ENCODE measurements at places on chromosomes 5 and 9. TPM values are rescaled to one million over a fixed set of nuclear protein-coding genes. Genes with fewer than 3 reads are reported as not detected.

GRCh38 chr5:113282472-113282871, 152.3 kb downstream of the TSSK1B start:
- no peak for DNase-seq

DNA sequence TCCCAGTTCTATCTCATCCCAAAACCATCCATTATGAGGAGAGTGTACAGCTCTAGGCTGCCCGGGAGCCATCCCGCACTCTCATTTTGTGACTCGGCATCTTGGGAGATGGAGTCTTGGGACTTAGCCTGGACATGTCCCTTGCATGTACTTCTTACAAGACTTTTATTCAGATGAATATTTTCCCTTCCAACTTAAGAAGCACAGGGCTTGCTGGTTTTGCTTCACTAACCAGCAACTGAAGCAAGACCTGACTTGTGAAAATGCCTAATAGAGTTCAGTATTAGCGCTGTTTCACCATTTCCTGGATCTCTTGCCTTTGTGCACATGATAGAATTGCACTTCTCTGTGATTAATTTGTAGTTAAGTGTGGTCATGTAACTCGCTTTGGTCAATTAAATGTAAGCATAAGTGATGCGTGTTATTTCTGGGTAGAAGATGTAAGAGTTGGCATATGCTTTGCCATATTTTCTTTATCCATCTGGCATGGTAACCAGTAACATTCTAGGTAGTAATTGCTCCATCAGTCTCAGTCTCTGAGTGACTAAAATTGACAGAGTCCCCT, 55.8 kb downstream of the PDCD1LG2 start:
- no peak for DNase-seq

GRCh38 chr9:114433086-114433485, 45.3 kb upstream of the AKNA start:
- DNase-seq, result no peak

DNA sequence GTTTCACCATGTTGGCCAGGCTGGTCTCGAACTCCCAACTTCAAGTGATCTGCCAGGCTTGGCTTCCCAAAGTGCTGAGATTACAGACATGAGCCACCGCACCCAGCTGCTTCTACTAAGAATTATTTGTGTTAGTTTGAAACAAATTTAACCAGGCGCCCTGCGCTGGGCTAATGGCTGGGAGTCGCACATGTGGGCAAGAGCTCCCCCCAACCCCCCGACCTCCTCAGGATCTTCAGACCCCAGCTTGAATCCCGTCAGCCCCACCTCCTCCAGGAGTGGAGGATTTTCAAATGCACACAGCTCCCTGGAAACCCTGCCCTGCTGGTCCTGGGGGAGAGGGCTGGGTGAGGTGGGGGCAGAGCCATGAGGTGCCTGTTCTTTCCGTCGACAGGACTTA, 21.2 kb upstream of the SLC12A7 start:
- no peak for DNase-seq

DNA sequence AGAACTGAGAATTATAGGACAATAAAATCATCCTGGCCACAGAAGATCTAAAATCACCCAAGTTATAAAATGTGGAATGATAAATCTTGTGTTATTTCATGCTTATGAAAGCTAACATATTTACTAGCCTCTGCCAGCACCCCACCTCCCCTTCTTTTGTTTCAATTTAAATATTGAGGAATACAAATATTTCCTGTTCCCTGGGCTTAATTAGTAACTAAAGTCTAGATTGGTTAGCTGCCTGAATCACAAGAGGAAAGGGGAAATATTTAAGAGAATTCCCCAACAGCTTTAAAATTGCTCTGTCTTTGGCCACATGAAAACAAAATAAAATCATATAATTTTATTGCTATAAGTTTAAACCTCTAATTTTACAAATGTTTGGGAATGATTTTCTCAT, 287.0 kb downstream of the PRELID2 start:
- no peak for DNase-seq

GRCh38 chr5:135979510-135979909, 24.7 kb upstream of the LECT2 start:
- peak; percentile 75 for DNase-seq

The RGMB gene
- total RNA-seq, result 48.7 TPM

The B4GALT1 gene
- total RNA-seq, result 93.1 TPM
